Vagina (tissue), 2 donors: ENCODE measurements at places on chromosomes 13 and 19.

DNA sequence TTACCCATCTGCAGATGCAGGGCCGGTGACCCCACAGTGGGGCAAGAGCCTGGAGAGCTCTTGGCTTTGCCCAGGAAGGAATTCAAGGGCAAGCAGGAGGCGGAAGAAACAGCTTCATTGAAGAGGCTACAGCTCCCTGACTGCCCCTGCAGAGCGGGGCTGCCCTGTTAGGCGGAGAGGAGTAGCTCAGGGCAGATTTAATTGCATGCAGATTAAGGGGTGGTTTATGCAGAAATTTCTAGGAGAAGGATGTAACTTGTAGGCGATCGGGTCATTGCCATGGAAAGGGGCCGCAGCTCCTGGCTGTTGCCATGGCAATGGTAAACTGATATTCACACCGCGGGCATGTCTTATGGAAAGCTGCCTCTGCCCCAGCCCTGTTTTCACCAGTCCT is 94.1 kb downstream of the ATP11A start:
- DNase-seq: no peak

DNA sequence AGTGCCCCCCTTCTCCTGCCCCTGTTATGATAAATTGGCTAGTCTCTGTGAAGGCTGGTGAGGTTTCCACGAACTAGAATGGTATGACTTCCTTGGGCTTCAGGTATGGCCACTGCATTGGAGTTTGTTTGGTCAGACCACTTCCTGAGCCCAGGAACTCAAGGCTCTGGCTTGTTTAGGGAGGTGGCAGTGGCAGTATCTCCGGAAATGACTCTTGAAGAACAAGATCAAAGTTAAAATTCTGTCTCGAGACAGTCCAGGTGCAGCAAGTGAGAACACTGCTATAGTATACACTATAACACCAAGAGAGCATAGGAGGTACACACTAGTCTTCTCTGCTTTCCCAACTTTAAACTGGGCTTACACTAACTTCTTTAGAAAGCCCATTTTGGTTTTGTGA is 309.1 kb downstream of the KLF12 start:
- DNase-seq: no peak

DNA sequence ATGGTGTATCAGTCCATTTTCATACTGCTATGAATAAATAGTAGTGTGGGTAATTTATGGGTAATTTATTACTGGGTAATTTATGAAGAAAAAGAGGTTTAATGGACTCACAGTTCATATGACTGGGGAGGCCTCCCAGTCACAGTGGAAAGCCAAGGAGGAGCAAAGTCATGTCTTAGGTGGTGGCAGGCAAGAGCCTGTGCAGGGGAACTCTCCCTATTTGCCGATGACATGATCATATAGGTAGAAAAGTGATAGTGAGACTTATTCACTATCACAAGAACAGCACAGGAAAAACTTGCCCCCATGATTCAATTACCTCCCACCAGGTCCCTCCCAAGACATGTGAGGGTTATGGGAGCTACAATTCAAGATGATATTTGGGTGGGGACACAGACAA is 1137.7 kb downstream of the UQCRFS1 start:
- no peak for DNase-seq

DNA sequence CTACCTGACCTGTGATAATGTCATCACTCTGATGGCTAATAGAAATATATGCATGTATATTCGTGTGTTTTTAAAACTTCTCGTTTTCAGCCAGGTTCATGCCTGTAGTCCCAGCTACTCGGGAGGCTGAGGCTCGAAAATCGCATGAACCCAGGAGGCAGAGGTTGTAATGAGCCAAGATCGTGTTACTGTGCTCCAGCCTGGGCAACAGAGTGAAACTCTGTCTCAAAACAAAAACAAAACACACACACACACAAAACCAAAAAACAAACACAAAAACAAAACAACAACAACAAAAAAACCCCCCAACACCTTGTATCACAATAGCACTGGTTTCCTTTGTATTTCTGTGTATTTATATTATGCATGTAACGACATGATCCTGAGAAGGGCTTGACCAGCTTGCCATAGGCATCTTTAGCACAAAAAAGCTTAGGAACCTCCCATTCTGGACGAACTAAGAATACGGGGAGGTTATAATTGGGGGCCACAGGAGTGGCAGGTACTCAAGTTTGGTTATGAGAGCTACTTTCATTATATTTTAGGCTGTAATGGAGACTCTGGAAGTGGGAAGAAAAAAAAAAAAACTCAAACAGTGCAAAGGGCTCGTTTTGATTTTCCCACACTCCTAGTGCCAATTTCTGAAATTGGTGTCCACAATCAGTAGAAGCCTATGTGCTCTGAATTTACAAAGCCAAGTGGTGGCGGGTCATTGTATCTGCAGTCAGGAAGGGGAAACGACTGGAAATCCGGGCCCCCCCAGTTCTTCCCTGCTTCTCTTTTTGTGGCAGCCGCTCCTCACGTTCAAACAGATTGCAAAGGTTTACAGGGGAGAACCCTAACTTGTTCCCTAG is 1.2 kb upstream of the ACP7 start:
- no peak for DNase-seq

GRCh38 chr13:96851856-96852445 is 142.3 kb downstream of the OXGR1 start:
- no peak for DNase-seq

GRCh38 chr19:15623711-15624318 is 8.8 kb downstream of the CYP4F8 start:
- DNase-seq: no peak

DNA sequence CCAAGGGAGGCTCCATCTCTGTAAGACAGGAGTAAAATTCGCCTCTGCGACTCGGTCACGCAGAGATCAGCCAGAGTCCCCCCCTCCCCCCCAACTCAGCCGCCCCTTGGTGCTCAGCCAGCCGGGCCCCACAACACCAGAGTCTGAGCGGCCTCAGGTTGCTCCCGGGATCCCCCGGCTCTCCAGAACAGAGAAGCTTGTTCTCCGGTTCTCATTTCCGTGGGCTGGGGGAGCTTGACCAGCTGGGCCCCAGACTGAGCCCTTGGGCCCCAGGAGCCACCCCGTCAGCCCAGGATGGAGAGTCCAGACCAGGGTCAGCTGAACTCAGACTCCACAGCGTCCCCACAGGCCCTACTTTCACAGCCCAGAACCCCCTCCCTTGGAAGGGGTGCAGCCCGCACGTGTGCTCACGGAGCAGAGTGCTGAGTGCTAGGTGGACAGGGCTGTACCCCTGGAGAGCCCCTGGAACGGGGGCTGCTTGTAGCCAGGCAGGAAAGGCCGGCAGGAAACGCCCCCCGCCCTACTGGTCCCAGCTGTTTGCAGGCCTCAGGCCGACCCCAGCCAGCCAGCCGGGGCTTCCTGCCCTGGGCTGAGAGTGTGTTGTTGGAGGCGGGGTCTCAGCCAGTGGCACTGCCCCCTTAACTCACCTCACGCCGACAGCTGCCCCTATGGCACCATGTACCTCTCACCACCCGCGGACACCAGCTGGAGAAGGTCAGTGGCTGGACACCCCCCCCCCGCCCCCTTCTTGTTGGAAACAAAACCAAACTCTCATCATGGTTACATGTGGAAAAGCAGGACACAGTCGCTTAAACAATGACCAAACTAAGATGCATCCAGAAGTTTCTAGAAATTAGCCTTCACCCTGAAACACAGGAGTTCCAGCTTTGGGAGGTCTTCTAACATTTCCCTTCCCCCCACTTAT is 44.4 kb downstream of the COMP start:
- DNase-seq: no peak

DNA sequence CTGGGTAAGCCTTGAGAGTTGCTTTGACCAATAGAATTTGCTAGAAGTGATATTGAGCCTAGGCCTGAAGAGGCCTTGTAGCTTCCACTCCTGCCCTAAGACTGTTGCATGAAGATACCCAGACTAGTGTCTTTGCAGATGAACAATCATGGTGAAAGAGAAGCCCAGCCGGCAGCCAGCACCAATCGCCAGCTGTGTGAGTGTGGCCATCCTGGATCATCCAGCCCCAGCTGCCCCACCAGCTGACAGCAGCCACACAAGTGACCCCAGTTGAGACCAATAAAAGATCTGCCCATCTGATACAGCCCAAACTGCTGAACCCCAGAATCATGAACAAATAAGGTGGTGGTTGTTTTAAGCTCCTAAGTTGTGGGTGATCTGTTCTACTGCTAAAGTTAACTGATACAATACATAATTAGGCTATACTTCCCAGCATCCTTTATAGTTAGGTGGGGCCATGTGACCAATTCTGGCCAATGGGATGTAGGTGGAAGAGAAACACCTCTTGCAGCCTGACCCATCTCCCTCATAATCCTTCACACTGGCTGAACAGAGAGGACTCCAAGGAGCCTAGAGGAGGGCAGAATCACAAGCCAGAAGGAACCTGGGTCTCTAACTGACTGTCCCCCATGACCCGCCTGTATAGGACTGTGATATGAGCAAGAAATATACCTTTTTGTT is 9.4 kb upstream of the ZNF428 start:
- no peak for DNase-seq

DNA sequence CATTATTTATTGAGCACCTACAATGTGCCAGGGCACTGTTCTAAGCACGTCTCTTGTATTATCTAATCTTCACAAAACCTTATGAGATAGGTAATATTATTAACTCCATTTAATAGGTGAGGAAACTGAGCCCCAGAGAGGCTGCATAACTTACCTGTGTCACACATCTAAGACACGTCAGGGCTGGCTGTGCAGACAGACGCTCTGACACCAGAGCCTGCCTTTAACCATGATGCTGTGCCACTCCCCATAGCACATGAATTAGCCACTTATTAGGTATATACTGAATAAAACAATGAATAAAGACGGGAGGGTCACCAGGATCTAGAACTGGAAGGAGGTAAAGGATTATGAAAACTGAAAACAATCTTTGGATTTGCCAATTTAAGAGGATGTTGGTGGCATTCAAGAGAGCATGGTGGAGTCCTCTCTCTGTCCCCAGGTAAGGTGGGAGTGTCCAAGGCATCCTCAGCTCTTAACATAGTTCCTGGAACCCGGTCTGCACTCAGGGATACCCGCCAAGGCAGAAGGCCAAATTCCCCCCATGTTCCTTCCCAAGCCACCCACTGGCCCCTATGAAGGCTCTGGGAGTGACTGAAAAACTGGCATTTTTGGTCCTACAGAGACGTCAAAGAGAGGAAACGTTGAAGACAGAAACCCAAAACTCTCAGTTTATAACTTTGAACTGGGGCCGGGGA is 479.7 kb downstream of the FOXO1 start:
- no peak for DNase-seq

DNA sequence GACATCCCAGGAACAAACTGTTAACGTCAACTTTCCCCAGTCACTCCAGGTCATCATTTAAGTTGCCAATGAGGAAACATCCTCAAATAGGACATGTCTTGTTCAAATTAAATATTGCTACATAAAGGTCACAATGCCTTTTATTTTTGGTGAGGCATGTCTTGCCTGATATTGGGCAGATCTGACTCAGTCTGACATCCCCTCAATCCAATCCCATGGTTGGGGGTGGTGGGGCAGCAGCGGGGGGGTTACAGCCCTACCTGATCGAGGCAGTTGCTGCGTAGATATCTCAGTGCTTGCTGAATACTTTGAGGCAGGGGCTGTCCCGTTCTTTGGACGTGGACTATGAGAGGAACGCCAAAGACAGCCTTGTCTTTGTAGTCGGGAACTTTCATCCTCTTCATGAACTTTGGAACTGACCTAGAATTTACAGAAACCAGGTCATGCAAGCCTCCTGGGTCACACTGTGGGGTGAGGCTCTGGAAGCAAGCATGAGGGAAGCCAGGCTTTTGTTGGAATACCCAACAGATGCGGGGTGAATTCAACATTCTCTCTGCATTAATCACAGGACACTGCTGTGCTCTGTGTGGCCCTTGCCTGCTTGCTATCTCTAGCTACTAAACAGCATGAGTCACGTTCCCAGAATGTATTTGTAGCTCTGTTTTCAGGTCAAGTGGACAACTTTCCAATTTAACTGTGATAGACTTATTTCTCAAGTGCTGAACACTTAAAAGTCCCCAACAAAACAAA is 109.8 kb downstream of the KL start:
- peak; percentile 93 for DNase-seq

DNA sequence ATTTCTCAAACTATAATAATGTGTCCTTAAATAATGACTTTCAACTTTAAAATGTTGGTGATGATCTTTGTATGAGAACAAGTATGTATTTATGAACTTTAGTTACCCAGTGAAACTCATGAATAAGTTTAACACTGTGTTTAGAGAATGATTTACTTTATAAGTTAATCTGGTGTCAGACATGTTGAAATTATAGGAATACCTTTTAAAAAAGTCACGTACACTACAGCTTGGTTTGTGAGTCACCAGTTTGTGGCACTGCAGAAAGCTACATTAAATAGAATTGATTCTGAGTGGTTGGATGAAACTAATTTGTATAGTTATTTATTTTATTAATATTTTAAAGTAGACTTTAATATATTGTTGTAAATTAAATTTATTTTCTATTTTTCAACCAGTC is 1366.2 kb upstream of the PCDH20 start:
- DNase-seq: no peak

GRCh38 chr13:113981194-113981605 is 7.3 kb upstream of the C13orf46 start:
- no peak for DNase-seq

DNA sequence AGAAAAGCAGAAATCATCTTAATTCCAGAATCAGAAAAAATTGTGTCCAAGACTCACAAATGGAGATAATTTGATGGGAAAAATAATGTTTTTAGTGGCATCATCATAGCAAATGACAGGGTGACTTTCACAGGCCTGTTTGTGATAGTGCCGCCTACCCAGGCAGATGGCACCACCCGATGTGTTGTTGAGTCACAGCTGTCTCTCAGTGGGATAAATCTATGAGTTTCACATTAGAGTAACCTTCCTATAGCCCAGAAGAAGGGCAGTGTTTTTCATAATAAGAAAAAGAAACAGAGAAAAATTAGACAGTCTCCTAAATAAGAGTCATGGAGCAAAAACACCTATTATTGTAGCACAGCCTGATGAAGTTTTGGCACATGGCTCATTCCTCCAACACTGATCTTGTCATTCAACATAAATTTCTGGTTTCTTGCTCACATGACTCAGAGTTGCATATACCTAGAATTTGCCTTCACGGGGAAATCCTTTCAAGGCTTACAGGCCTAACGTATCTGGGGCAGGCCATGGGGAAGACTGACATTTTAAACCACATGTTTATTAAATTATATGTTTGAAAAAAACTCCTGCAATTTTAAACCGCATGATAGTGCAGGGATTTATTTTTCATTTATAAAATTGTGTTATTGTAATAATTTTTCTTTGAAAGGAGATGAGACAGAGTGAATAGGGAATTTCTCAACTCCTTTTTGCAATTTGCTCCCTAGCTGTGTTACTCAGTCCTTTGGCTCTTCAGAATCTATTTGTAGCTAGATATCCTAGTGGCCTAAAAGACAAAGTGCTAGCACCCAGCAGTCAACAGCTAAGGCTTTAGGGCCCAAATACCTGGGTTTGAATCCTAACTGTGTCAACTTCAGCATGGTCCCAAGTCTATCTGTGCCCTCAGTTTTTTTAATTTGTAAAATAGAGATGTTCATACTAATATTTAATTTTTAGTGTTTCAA is 393.7 kb downstream of the NDFIP2 start:
- DNase-seq: no peak

DNA sequence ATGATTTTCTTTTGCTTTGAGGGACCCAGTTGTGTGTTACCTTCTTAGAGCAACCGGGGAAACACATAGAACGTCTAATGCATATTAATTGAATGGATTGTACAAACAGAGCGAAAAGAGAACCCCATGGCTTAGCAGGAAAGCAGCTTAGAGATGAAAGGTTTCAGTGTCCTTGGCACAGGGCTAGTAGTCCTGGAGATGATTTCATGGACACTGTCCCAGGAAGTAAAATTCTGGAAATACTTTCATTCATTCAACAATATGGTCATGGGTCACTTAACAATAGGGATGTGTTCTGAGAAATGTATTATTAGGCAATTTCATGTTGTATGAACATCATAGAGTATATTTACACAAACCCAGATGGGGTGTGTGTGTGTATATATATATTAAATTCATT is 9.7 kb upstream of the FUT2 start:
- DNase-seq: no peak
